ENCODE measurements at places on chromosomes 6 and 20. TPM values are rescaled to one million over a fixed set of nuclear protein-coding genes. Genes with fewer than 3 reads are reported as not detected.

The PIM1 gene
- 201 TPM for polyA plus RNA-seq

The CHMP4B gene
- 50.9 TPM for polyA plus RNA-seq

The SLC22A3 gene
- 2.8 TPM for polyA plus RNA-seq

The DEF6 gene
- polyA plus RNA-seq, result 17.3 TPM

The HLA-DPB1 gene
- 48.0 TPM for polyA plus RNA-seq

The PTPRT gene
- polyA plus RNA-seq, result 0.11 TPM

The YIPF3 gene
- 54.0 TPM for polyA plus RNA-seq
